ENCODE measurements at places on chromosomes 2 and 18.
A peak's percentile ranks its signal among the peaks of the same experiment; 100 is the strongest.

DNA sequence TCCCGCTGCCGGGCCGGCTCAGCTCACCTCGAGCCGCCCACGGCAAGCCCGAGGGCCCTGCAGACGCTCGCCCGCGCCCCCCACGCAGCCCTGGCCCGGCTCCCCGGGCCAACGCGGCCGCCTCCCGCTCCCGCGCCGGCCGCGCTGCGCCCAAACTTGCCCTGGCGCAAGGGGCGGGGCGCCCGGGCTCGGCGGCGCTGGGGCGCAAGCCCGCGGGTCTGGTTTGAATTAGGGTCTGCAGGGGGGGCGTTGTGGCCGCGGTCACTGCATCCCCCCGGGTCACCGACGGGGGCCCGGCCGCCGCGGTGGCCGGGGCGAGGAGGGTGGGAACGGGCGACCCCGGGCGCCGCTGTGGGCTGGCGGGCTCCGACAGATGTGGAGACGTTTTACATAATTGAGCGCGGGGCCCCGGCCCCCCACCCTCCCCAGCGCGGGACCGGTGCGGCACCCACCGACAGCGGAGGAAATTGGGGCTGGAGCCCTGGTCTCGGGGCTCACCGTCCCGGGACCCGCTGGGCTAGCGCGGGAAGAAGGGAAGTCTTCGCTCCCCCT is 690 bp downstream of the SDC1 start:
- DNase-seq: no peak

GRCh38 chr2:28600181-28600580 is 104.3 kb downstream of the PLB1 start:
- DNase-seq: no peak

DNA sequence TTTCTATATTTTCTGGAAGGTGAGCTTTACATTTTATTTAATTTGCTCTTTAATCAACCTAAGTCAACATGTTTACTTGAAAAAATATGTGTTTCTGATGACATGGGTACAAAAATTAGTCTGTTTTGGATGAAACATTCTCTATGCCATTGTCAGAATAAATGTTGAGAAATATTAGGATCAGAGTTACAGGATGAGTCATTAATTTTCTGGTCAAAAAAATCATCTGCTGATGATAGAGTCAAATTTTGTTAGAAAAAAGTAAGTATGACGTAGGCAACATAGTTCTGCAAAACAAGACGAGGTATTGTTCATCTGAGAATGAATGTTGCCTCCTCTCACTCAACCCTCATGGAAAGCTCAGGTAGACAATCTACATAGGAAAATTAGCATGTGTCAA is 107.6 kb upstream of the CAVIN2 start:
- DNase-seq: no peak

GRCh38 chr18:3075491-3075890 is 62.5 kb upstream of the LPIN2 start:
- DNase-seq: no peak

GRCh38 chr2:147644491-147644890 is 200.3 kb upstream of the ACVR2A start:
- no peak for DNase-seq

- no peak for DNase-seq
Observed at GRCh38 chr2:40348665-40349064, 103.2 kb downstream of the SLC8A1 start.

DNA sequence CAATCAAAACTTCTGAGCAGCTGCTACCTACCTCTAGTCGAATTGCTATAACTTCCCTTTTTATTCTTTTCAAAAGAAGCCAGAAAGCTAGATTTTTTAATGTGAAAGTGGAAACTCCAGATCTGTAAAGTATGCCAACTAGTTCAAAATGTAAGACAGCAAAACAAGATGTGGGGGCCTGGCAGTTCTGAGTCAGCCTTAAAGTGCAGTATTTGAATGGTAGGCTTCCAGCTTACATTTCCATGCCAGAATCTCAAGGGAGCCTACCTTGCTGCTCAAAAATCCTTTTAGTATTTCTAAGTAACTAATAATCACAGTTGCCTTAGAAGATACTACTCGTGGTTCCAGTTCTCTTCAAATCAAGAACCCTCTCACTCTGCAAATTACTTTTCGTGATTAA is 1288.7 kb downstream of the LRP1B start:
- no peak for DNase-seq

- no peak for DNase-seq
Observed at GRCh38 chr18:57542126-57542525, 44.4 kb downstream of the FECH start.

DNA sequence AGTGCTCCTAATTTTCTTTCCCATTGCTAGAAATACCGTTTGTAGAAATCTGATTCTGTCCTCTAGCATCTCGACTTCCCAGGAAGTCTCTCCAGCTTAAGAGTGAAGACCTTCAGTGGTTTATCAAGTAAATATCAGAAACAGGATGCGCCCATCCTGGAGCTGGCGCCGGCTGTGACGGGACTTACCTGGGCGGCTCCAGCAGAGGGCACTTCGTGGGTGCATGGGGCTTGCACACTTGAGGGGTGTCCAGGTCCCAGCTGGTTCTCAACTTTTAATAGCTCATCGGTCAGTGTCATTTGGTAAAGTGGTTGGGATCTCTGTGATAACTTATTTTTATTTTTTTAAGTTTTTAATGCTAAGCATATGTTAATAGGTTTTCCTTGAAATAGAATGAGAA is 167.0 kb upstream of the TPO start:
- no peak for DNase-seq

GRCh38 chr18:23752796-23753195 is 63.5 kb downstream of the LAMA3 start:
- DNase-seq: no peak

GRCh38 chr2:147374423-147374811 is 470.4 kb upstream of the ACVR2A start:
- no peak for DNase-seq

DNA sequence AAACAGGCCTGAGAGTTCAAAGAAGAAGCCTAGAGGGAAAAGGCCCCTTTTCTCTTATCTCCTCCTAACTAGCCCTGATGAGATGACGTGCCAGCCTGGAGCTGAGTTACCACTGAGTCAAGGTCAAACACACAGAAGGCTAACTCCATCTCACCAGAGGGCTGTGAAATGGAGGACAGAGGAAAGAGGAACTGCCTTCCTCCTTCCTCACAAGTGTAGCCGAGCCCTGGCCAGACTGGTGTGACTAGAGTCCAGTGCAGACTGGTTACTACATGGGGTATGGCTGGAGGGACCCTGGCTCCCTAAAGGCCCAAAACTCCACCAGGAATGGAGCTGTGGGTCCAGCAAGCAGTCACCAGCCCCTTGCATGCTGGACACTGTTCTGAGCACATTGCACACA is 35.7 kb upstream of the GYPC start:
- DNase-seq: no peak

- DNase-seq: peak; percentile 4
Observed at GRCh38 chr2:27582129-27582694, 630 bp upstream of the ZNF512 start.

- no peak for DNase-seq
Observed at GRCh38 chr2:30984148-30984547, 154.1 kb downstream of the GALNT14 start.

DNA sequence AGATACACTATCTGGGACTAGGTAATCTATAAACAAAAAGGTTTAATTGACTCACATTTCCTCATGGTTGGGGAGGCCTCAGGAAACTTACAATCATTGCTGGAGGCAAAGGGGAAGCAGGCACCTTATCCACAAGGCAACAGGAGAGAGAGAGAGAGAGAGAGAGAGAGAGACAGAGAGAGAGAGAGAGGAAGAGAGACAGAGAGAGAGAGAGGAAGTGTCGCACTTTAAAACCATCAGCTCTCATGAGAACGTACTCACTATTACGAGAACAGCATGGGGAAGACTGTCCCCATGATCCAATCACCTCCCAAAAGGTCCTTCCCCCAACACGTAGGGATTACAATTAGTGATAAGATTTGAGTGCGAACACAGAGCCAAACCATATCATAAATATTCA is 253.5 kb upstream of the TRIB2 start:
- no peak for DNase-seq

- no peak for DNase-seq
Observed at GRCh38 chr18:63089041-63089440, 230.5 kb downstream of the BCL2 start.

- DNase-seq: no peak
Observed at GRCh38 chr2:172329416-172329773, 98.0 kb upstream of the ITGA6 start.

- no peak for DNase-seq
Observed at GRCh38 chr2:74048843-74049519, 64.3 kb downstream of the TET3 start.

DNA sequence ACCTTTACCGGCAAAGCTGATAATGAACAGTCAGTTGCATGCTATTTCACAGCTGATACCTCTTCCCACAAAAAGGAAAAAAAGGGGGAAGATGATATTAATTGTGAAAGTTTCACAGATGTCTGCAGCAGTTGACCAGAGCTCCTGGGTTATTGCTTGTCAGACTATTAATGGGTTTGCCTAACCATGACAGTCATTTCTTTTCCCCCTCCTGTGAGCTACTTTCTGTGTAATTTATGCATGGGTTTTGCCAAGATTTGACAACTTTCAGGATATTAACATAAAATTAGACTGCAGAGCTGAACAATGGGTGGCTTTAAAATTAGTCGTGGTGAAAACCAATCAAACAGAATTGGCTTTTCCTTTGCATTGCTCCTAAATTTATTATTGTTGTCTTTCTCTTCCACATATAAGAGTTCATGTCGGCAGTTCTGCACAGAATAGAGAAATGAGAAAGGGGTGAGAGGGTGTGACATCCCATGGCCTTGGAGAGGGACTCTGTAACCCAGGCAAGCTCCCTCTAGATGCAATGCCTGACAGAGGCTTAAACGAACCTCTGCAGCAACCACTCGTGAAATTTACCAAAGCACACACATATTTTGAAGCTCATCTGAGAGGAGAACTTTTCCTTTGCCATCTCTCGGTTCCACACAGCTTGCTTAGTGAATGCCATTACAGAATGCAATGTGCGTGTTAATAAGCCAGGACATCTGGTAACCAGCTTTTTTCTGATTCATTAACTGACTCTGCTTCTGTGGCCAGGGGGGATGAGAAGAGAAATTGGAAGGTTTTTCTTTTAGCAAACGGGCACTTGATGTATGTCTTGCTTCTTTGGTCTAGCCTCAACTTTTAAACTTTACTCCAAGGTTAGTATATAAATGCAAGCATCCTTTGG is 82.2 kb upstream of the ITGA4 start:
- no peak for DNase-seq

GRCh38 chr2:17674817-17675216 is 78.8 kb downstream of the SMC6 start:
- DNase-seq: no peak

DNA sequence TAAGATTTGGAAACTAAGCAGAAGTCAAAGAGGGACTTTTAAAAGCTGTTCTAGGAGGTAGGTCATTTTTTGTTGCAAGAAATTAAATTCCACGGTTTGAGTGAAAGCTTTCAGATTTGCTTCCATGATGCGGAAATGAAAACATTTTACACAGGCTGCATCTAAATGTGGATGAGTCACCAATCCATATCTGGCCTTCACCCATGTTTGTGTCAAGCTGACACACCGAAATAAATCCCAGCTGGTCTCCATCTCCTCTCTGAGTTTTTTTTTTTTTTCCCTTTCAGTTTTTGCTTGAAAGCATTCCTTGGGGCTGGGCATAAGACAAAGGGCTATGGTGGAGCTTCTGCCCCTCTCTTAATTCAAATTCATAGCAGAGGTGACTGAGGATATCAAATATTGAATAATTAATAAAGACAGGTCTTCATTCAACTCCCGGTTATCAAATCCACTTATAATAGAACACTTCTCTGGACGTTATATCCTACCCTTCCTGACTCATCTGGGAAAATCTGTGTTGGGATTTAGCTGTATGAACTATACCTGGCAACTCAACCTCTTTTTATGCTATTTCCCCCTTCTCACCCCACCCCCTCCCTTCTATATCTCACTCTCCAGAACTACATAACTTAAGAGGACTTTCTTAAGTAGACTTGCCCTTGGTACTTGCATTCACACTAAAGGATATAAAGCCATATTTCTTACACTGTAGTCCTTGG is 558.3 kb upstream of the GCFC2 start:
- DNase-seq: no peak

DNA sequence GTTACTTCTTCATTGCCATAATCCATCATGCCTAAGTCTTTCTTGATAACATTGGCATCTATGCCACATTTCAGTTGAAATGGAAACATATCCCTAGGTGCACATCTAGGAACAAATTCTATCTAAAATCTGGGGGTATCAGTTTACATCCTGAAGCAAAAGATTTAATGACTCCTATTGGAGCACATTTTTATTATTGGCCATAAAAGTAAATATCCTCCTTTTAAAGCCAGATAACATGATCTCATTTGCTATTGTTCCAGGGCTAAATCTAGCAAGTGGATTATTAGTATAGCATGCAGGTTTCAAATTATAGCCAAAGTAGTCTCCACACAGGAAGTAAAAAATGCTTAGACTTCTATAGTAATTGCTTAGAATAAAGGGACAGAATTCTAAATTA is 193.2 kb downstream of the CDH2 start:
- no peak for DNase-seq

- no peak for DNase-seq
Observed at GRCh38 chr2:71067567-71068217, 756 bp upstream of the NAGK start.

DNA sequence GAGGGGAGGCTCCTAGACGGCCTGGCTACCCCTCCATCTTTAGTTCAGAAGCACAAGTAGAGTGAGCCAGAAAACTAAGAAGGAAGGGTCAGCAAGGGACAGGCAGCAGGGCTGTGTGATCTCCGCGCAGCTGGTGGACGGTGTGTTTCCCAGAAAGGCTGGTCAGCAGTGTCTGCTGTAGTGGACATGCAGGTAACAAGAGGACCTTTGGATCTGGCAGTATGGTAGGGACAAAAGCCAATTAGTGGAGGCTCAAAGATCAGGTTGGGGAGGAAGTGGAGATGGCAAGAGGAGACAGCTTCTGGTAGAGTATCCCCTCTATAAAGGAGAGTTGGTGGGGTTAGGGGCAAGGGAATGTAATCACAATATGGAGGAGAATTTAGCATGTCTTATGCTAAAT is 95.1 kb downstream of the NCK2 start:
- no peak for DNase-seq

DNA sequence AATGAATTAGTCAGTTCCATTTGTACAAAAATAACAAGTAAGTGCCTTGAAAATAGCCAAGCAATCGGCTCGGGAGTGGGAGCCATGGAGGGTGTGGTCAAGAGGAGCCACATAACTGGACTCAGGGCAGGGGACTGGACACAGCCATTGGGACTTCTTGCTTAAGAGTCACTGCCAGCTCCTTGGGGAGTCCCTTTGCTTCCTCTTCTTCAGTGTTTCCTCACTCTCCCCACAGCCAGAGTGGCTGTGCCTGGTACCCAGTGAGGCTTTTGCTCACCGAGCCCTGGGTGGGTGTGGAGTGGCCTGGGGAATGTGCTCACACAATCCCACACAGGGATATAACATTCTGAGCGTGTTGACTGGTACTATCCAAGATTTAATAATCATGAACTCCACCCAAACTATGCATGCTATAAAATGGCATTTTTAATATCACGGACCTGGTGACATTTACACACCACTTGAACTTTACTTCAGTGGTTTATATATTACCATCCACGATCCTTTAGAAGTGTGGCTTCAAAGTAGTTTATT is 94.6 kb downstream of the PTGR3 start:
- no peak for DNase-seq

- no peak for DNase-seq
Observed at GRCh38 chr18:72965616-72966015, 97.8 kb upstream of the NETO1 start.

GRCh38 chr18:79540904-79541282 is 138.7 kb upstream of the CTDP1 start:
- no peak for DNase-seq

GRCh38 chr2:127695491-127696472 is 5.5 kb upstream of the SFT2D3 start:
- DNase-seq: no peak

Data from stimulated activated CD8-positive, alpha-beta memory T cell treated with anti-CD3 and anti-CD28 coated beads, Interleukin-7, amount 100 ng/mL, for 4 hours (primary cell).